Stimulated activated CD8-positive, alpha-beta memory T cell treated with anti-CD3 and anti-CD28 coated beads, Interleukin-4, amount 100 ng/mL, for 4 hours (primary cell): ENCODE measurements at places on chromosomes 5 and 9.

- no peak for DNase-seq
Measured at GRCh38 chr9:4174546-4175175, 125.2 kb downstream of the GLIS3 start.

GRCh38 chr9:135839516-135839915, 67.8 kb downstream of the CAMSAP1 start:
- no peak for DNase-seq

DNA sequence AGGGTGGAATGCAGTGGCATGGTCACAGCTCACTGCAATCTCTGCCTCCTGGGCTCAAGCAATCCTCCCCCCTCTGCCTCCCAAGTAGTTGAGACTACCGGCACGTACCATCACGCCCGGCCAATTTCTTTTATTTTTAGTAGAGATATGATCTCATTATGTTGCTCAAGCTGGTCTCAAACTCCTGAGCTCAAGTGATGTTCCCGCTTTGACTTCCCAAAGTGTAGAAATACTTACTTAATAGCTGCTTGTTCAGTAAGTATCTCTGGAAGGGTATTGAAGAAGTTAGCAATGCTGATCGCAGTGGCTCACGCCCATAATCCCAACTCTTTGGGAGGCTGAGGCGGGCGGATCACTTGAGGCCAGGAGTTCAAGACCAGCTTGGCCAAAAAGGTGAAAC, 35.7 kb upstream of the PLIN2 start:
- no peak for DNase-seq

- DNase-seq, result no peak
Measured at GRCh38 chr9:35726931-35727330, 5.1 kb downstream of the TLN1 start.

DNA sequence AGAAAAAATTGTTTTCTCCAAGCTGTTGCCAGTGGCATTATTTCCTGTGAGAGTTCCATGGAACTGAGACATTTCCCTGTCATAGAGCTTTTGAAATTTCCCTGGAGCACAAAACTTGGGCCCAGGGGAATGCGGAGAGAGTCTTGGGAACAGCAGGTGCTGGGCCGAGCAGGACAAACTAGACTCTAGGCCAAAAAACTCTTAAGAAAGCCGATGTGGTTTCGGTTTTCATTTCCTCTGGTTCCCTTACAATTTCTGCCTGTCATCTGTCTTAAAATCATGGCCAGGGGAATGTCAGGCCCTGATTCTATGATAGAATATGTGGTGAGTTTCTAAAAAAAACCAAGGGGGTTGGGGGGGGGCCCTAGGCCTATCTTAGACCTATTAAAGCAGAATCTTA, 4.6 kb downstream of the SLC35A4 start:
- DNase-seq, result no peak

GRCh38 chr5:155295111-155295510, 281.6 kb downstream of the KIF4B start:
- no peak for DNase-seq

DNA sequence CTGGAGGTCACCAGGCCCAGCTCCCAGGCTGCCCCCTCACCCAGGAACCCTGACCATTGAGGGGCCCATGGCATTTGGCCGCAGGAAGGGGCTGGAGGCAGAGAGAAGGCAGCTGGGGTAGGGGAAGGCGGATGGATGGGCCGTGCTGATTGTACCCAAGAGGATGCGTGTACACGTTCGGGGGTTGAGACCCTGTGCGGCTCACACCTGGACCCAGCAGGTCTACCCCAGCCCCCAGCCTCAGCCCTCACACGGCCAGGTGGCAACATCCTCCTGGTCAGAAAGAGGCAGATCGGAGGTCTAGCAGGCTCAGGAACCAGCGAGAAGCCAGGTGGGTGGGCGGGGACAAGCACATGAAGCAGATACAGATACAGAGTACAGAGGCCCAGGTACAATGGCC, 33.7 kb downstream of the NACC2 start:
- no peak for DNase-seq

DNA sequence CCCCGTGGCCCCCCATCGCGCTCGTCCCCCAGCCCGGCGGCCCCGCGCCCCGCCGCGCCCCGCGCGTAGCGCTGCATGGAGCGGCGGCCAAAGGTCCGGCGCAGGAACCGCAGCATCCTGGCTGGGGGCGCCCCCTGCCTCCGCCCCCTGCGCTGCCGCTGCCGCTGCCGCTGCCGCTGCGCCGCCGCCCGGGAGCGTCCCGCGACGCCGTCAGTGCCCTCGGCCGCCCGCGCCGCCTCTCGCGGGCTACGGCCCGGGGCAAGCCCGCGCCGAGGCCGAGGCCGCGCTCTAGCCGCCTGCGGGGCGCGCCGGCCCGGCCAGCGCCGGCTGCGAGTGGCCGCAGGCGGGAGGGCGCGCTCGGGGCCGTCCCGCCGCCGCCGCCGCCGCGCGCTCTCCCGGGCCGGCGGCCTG, 523 bp downstream of the EPB41L4B start:
- DNase-seq, result no peak

GRCh38 chr9:137705906-137706305, 87.1 kb downstream of the EHMT1 start:
- no peak for DNase-seq

DNA sequence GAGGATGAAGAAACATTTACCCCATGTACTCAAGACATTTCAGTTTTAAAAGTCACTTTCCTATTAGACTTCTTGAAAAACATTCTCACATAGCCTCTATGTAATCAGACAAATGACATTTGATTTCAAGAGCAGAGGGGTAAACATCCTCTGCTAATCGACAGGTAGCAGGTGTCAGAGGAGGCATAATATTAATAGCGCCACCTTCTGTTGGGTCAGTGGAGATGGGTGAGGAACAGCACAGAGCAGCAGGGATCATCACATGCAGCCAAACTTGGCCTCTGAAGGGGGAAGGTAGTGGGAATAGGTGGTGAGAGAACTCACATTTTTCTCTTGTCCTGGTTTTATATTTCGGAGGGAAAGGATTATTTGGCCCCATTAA, 3.3 kb upstream of the LSM11 start:
- DNase-seq, result no peak

DNA sequence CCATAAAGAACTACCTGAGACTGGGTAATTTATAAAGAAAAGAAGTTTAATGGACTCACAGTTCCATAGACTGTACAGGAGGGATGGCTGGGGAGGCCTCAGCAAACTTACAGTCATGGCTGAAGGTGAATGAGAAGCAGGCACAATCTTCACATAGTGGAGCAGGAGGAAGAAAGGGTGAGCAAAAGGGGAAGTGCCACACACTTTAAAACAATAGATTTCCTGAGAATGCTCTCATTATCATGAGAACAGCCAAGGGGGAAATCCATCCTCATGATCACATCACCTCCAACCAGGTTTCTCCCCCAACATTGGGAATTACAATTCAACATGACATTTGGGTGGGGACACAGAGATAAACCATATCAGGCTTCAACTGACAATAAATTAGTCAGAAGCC, 664.9 kb downstream of the TAF11L14 start:
- DNase-seq, result no peak

GRCh38 chr5:60457233-60457632, 242.7 kb downstream of the DEPDC1B start:
- DNase-seq, result no peak

DNA sequence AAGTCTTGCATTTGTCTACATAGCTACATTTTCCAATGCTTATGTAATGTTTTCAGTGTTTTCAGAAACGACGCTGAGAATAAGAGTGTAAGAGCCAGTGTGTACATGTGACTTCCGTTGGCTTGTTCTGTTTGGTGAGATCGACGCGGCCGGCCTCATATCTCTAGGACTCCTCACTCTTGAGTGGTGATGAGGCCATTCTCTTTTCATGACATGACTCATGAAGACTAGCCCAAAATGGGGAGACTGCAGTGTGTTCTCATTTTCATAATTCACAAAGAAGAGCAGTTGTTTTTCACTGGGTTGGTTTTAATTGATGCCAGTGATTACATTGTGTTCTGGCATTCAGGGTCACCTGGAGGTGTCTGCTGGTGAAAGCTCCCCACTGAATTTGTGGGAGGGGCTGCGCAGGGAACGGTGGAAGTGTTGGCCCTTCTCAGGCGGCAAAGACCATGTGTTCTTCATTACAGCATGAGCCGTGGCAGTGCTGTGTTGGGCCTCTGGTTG, 131.5 kb upstream of the OTULINL start:
- no peak for DNase-seq

- no peak for DNase-seq
Measured at GRCh38 chr9:109716631-109717030, 63.4 kb upstream of the PALM2AKAP2 start.

- DNase-seq, result no peak
Measured at GRCh38 chr9:103942651-103943050, 151.5 kb upstream of the SMC2 start.

DNA sequence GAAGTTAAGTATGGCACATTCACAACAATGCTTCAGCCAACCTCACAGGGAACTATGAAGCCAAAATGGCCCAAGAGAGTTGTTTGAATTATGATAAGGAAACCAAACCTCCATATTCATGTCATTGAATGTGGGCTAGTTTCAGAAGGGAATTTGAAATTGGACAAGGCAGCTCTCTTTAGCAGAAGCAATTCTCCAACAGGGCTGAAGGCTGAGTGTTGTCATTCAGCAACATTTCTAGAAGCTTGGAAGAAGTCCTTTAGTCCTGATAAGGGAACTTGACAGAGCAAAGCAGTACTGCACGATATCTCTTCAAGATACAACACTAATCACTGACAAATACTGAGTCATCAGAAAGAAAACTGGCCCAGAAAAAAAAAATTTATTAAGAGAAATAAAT, 115.4 kb downstream of the SLC25A46 start:
- no peak for DNase-seq

GRCh38 chr5:89273289-89273688, 390.3 kb upstream of the MEF2C start:
- no peak for DNase-seq

GRCh38 chr9:15142878-15143534, 164.0 kb downstream of the TTC39B start:
- no peak for DNase-seq

GRCh38 chr5:111953351-111954127, 196.5 kb upstream of the NREP start:
- DNase-seq, result no peak

GRCh38 chr5:92119110-92119509, 736.0 kb upstream of the ARRDC3 start:
- no peak for DNase-seq

DNA sequence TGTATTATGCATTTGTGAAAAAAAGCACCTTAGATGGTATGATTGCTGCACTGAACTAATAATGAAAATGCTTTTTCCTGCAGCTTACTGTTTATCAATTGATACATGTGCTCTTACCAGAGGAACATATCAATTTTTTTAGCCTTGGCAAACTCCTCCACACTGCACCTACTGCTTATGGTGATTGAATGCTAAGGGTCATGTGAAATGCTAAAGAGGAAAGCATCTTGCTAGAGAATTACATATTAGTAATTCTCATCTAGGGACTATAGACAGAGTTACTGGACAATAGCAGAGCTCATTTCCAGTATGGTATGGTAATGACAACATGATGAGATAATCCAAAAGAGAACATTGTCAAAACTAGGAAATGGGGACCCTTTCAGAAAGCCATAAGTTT, 817.1 kb downstream of the CDH12 start:
- no peak for DNase-seq

DNA sequence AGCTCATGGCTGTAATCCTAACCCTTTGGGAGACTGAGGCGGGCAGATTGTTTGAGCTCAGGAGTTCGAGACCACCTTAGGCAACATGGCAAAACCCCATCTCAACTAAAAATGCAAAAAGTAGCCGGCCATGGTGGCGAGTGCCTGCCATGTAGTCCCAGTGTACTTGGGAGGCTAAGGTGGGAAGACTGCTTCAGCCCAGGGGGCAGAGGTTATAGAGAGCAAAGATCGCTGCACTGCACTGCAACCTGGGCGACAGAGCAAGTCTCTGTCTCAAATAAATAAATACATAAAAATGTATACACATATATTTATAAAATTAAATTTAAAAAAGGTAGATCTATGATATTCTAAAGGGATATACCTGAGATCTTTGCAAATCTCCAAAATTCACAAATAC, 19.4 kb downstream of the ZBTB5 start:
- no peak for DNase-seq

GRCh38 chr5:140402258-140403074, 833 bp downstream of the ANKHD1 start:
- peak; percentile 7 for DNase-seq
